Effector CD4-positive, alpha-beta T cell (primary cell): ENCODE measurements at places on chromosomes 1 and 21.
A peak's percentile ranks its signal among the peaks of the same experiment; 100 is the strongest.

DNA sequence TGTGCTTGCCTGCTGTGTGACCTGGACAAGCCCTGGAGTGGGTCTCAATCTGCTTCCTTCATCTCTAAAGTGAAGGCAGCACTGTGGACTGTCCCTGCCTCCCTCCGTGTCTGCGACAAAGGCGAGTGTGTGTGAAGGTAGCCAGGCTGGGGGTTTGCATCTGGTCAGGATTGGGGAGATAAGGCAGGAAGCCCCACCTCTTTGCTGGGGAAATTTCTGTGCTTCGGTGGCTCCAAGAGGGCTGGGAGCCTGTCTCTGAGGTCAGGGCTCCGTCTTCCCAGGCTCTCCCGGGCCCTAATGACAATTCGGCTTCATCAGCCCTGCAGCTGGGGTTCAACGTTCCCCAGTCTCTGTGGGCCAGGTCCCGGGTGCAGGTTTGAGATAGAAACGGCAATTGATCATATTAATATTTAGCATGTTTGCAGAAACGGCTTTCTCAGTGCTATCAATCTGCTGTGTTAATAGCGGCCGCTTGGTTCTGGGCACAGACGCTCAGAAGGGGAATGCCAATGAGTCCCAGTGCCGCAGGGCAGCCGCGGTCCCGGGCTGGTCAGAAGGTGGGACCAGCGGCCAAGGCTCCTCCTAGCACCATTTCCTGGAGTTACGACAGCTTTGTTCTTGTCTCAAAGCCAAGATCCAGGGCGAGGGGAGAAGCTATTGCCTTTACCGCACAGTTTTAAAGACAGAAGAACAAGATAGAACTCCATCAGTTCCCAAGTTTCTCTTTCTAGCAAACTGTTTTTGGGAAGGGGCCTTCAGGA lies 105.7 kb downstream of the PRDM16 start:
- no peak for DNase-seq

- no peak for DNase-seq
Observed at GRCh38 chr21:42688841-42689371, 35.5 kb downstream of the PDE9A start.

DNA sequence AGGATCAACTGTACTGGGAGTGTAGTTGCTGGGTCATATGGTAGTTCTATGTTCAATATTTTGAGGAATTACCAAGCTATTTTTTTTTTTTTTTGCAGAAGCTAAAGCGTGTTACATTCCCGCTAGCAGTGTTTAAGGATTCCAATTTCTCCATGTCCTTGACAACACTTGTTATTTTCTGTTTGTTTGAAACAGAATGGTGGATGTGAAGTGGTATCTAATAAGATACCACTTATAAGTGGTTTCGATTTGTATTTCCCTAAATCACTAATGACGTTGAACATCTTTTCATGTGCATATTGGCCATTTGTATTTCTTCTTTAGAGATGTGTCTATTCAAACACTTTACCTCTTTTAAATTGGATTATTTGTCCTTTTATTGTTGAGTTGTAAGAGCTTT lies 112.2 kb downstream of the DISP1 start:
- no peak for DNase-seq

DNA sequence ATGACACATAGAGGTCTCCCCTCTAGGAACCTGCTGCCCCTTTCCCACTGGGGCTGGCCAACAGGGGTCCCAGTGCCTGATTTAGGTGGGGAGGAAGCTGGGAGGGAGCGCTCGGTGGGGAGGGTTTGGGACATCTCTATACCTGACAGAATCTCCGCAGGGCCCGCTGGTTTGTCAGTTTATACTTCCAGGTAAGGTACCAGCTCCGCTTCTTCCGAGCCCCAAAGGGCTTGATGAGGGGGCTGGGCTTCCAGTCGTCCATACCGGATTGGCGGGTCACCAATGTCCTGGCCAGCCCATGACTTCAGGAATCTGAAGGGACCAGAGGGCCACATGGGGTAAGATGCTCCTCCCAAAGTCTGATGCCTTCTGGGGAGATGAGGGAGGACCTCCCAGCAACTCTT lies 672 bp downstream of the POMGNT1 start:
- DNase-seq, result no peak

- DNase-seq, result no peak
Observed at GRCh38 chr21:32816261-32816660, 44.7 kb upstream of the PAXBP1 start.

- DNase-seq, result no peak
Observed at GRCh38 chr1:191804311-191804710, 354.0 kb upstream of the RGS18 start.

DNA sequence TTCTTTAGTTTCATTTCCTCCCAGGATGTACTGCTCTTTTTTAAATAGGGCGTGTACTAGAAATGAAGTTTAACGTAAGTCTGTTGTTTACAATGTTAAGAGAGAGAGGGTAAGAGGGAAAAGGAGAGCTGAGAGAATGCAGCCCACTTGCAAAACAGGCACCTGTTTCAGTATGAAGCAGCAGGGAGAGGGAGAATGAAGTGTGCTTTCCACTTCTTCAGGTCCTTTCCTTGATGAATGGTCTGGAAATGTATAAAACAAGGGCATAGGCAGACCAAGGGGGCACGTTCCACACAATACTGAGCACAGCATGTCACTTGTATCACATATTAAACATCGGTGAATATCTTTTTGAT lies 2.0 kb downstream of the KCNA3 start:
- DNase-seq, result peak; percentile 41

GRCh38 chr21:20971296-20971921 lies 26.8 kb upstream of the NCAM2 start:
- no peak for DNase-seq

GRCh38 chr1:236686815-236687160 lies 489 bp downstream of the ACTN2 start:
- DNase-seq, result no peak
